ENCODE measurements at places on chromosomes 1 and 21. TPM values are rescaled to one million over a fixed set of nuclear protein-coding genes. Genes with fewer than 3 reads are reported as not detected.

The LCE1C gene
- polyA plus RNA-seq = not detected

DNA sequence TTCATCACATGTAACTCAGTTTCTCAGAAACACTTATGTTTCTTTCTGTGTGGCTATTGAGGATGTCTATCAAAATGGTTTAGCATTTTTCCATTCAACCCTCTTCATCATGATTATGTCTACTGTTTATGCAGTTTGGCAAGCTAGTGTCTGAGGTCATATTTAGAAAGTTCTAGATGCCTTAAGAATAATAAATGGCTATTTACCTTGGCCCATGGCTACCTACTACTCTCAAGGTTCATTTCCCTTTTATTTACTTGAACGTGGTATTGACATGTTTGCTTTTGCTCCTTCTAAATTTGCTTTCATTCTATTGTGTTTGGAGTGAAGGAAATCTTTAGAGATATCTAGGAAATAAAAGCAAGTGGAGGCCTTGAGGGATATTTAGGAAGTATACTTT lies 193.7 kb upstream of the OLFM3 start:
- H3K36me3 ChIP-seq = no peaks in the 10 kb centered on the region
- no peaks in the 10 kb centered on the region for H3K27me3 ChIP-seq
- no peaks in the 10 kb centered on the region for H3K4me1 ChIP-seq
- H3K27ac ChIP-seq = no peak overlapping the region
- DNase-seq = no peak
- H3K4me3 ChIP-seq = no peak overlapping the region

The FMO1 gene
- 0.30 TPM for polyA plus RNA-seq

DNA sequence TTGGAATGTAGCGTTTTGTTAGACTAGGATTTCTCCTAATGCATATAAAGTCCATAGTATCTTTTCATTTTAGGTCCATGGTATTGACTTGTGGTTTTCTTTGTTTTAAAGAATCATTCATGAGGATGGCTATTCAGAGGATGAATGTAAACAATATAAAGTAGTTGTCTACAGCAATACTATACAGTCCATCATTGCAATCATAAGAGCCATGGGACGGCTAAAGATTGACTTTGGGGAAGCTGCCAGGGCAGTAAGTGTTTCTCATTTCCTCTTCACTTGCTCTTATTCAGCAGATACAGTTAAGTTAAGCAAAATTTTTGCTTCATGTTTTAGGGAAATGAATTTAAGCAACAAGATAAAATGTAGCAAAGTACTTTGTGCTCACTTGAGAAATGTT lies 25.4 kb downstream of the GNAI3 start:
- H3K4me3 ChIP-seq = no peak overlapping the region
- peaks cover 25% of the 10 kb centered on the region for H3K36me3 ChIP-seq
- DNase-seq = no peak
- H3K27me3 ChIP-seq = no peaks in the 10 kb centered on the region
- H3K27ac ChIP-seq = peak overlapping the region; percentile 73
- H3K4me1 ChIP-seq = peaks cover 63% of the 10 kb centered on the region

Data from spleen (tissue), 13 donors.